ENCODE measurements at places on chromosomes 16 and 17.
A peak's percentile ranks its signal among the peaks of the same experiment; 100 is the strongest.

DNA sequence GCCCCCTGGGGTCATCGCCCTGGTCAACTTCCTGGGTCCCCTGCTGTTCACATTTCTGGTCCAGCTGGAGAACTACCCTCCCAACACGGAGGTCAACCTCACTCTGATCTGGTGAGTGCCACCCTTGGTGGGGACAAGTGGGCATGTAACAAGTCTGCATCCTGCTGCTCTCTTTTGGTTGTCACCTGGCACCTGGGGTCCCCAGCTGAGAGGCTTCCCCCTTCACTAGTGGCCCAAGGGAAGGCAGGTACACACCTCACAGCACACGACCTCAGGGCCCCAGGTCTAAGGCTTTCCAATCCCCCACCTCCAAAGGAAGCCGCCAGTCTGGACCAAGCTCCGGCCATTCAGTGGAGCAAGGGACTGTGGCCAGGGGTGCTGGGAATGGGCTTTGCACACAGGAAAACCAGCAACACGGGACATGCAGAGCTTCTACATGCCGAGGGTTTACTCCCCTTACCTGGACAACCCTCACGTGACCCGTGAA is 4.4 kb downstream of the TMC8 start:
- H3K27me3 ChIP-seq, result peaks cover 10% of the 10 kb centered on the region
- no peaks in the 10 kb centered on the region for H3K36me3 ChIP-seq
- no peak overlapping the region for H3K27ac ChIP-seq
- no peak for DNase-seq
- H3K4me1 ChIP-seq, result no peaks in the 10 kb centered on the region

GRCh38 chr17:2058586-2059546 is 4.0 kb downstream of the HIC1 start:
- no peaks in the 10 kb centered on the region for H3K27me3 ChIP-seq
- peak overlapping the region; percentile 84 for H3K27ac ChIP-seq
- H3K4me1 ChIP-seq, result peaks cover 43% of the 10 kb centered on the region
- H3K4me3 ChIP-seq, result peak overlapping the region; percentile 5
- peak; percentile 67 for DNase-seq

GRCh38 chr16:55144651-55145050 is 179.4 kb upstream of the IRX6 start:
- no peak overlapping the region for H3K27ac ChIP-seq
- no peaks in the 10 kb centered on the region for H3K36me3 ChIP-seq
- H3K4me1 ChIP-seq, result no peaks in the 10 kb centered on the region
- H3K27me3 ChIP-seq, result no peaks in the 10 kb centered on the region

GRCh38 chr17:11029791-11030190 is 191.9 kb upstream of the PIRT start:
- no peak for DNase-seq
- H3K27ac ChIP-seq, result no peak overlapping the region
- no peak overlapping the region for H3K4me3 ChIP-seq
- no peaks in the 10 kb centered on the region for H3K36me3 ChIP-seq

- peaks cover 9% of the 10 kb centered on the region for H3K4me1 ChIP-seq
- no peak for DNase-seq
- no peak overlapping the region for H3K4me3 ChIP-seq
- no peaks in the 10 kb centered on the region for H3K36me3 ChIP-seq
- no peaks in the 10 kb centered on the region for H3K27me3 ChIP-seq
Observed at GRCh38 chr17:14353861-14354474, 53.1 kb downstream of the HS3ST3B1 start.

DNA sequence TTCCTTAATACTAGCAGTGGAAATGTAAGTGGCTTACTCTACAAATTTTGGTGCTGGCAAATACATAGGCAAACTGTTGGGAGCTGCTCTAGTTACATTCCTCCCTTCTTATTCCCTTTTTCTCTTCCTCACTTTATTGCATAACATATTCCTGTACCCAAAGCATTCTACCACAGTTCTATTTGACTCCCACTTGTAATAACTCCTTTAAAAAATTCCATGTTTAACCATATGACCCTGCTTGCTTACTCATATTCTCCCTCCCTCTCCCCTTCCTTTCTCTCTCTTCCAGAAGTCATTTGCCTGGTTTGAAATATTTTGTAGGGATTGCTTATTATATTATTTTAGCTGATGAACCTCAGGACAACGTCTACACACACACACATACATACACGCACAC is 22.7 kb downstream of the NQO1 start:
- no peak overlapping the region for H3K27ac ChIP-seq
- H3K4me3 ChIP-seq, result no peak overlapping the region
- no peaks in the 10 kb centered on the region for H3K27me3 ChIP-seq

DNA sequence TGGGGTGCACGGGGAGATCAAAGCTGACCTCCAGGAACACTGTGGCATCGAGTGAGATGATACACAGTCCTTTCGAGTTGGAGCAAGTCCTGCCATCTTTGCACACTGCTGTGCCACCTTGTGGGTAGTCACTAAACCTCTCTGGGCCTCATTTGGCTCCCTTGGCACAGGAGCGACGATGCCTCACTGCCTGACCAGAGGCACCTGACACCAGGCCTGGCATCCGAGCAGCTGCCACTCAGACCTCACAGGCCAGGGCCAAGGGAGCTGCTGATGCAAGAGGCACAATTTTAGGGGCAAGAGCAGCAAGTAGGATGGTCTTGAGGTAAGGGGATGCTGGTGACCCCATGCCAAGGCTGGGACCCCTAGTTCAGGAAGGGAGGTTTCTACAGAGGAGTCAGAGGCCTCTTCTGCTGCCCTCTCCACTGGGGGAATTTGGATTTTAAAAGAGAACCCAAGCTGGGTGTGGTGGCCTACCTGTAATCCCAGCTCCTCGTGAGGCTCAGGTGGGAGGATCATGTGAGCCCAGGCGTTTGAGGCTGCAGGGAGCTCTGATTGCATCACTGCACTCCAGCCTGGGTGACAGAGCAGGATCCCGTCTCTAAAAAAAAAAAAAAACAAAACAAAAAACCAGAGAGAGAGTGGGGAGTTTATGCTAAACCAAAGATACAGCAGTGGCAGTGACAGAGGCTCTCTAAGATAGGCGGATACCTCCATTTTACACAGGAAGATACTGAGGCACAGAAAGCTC is 6.7 kb upstream of the ADGRG1 start:
- H3K36me3 ChIP-seq, result no peaks in the 10 kb centered on the region
- H3K27ac ChIP-seq, result no peak overlapping the region
- H3K27me3 ChIP-seq, result no peaks in the 10 kb centered on the region

GRCh38 chr16:17282247-17282646 is 188.5 kb downstream of the XYLT1 start:
- no peaks in the 10 kb centered on the region for H3K4me1 ChIP-seq
- H3K27ac ChIP-seq, result no peak overlapping the region
- no peaks in the 10 kb centered on the region for H3K27me3 ChIP-seq
- no peak overlapping the region for H3K4me3 ChIP-seq
- no peaks in the 10 kb centered on the region for H3K36me3 ChIP-seq
- DNase-seq, result no peak

- no peak overlapping the region for H3K4me3 ChIP-seq
- H3K36me3 ChIP-seq, result no peaks in the 10 kb centered on the region
- H3K4me1 ChIP-seq, result no peaks in the 10 kb centered on the region
- H3K27ac ChIP-seq, result no peak overlapping the region
- no peaks in the 10 kb centered on the region for H3K27me3 ChIP-seq
- no peak for DNase-seq
Observed at GRCh38 chr17:56231693-56232092, 78.4 kb downstream of the ANKFN1 start.

GRCh38 chr16:68453816-68454215 is 5.5 kb upstream of the SMPD3 start:
- no peak overlapping the region for H3K4me3 ChIP-seq
- DNase-seq, result no peak
- H3K4me1 ChIP-seq, result no peaks in the 10 kb centered on the region
- H3K27me3 ChIP-seq, result peaks cover 3% of the 10 kb centered on the region
- no peaks in the 10 kb centered on the region for H3K36me3 ChIP-seq

GRCh38 chr16:86772671-86773353 is 194.5 kb downstream of the FOXL1 start:
- H3K4me1 ChIP-seq, result peaks cover 3% of the 10 kb centered on the region
- H3K4me3 ChIP-seq, result no peak overlapping the region
- no peak overlapping the region for H3K27ac ChIP-seq
- no peak for DNase-seq
- H3K27me3 ChIP-seq, result peaks cover 9% of the 10 kb centered on the region

GRCh38 chr16:50957056-50957455 is 194.0 kb downstream of the SALL1 start:
- no peak overlapping the region for H3K4me3 ChIP-seq
- no peaks in the 10 kb centered on the region for H3K36me3 ChIP-seq

GRCh38 chr16:68599586-68599985 is 45.5 kb upstream of the CDH3 start:
- no peaks in the 10 kb centered on the region for H3K27me3 ChIP-seq
- no peak overlapping the region for H3K4me3 ChIP-seq
- no peaks in the 10 kb centered on the region for H3K36me3 ChIP-seq
- H3K4me1 ChIP-seq, result no peaks in the 10 kb centered on the region
- DNase-seq, result no peak

GRCh38 chr16:885391-885790 is 84.9 kb upstream of the GNG13 start:
- H3K27ac ChIP-seq, result no peak overlapping the region
- no peaks in the 10 kb centered on the region for H3K27me3 ChIP-seq
- H3K4me1 ChIP-seq, result no peaks in the 10 kb centered on the region
- H3K36me3 ChIP-seq, result no peaks in the 10 kb centered on the region
- no peak overlapping the region for H3K4me3 ChIP-seq
- DNase-seq, result no peak

GRCh38 chr16:3066440-3066748 is 954 bp downstream of the IL32 start:
- peak overlapping the region; percentile 53 for H3K4me3 ChIP-seq
- H3K27ac ChIP-seq, result no peak overlapping the region
- H3K27me3 ChIP-seq, result no peaks in the 10 kb centered on the region
- H3K4me1 ChIP-seq, result peaks cover 3% of the 10 kb centered on the region
- H3K36me3 ChIP-seq, result no peaks in the 10 kb centered on the region
- no peak for DNase-seq

DNA sequence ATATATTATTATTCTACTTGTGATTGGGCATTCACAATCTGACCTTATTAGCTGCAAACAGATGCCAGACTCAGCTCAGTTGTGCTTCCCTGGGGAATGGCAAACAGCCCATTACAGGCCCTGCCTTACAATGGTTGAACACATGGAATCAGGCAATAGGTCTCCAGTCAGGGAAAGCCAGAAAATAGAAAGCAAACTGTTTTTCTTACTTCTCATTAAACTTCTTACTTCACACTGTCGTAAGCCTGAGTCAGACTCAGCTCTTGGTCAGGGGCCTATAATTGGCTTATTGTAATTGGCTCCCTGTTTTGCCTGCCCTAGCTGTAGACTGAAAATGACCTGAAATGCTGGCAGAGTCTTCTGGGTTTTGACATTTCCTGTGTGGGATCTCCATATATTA is 77.0 kb upstream of the CA10 start:
- no peak for DNase-seq
- H3K27ac ChIP-seq, result no peak overlapping the region
- H3K4me3 ChIP-seq, result no peak overlapping the region
- no peaks in the 10 kb centered on the region for H3K4me1 ChIP-seq

DNA sequence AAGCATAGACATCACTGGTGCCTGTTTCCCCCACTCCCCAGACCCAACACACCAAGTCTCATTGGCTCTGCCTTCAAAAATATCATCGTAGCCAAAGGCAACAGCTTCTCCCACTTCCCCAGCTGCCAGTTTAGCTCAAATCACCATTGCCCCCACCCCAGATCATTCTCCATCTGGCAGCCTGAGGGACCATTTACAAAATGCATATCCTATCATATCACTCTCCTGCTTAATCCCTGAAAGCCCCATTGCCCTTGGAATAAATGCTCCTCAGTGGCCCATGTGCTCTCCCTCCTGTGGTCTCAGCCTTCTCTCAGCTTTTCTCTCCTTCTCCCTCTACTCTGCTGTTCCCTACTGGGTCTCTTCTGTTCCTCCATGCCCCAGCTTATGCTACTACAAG is 68.3 kb downstream of the CACNG3 start:
- H3K27ac ChIP-seq, result no peak overlapping the region
- H3K4me1 ChIP-seq, result no peaks in the 10 kb centered on the region
- H3K36me3 ChIP-seq, result no peaks in the 10 kb centered on the region

- no peaks in the 10 kb centered on the region for H3K4me1 ChIP-seq
- H3K36me3 ChIP-seq, result no peaks in the 10 kb centered on the region
- H3K27me3 ChIP-seq, result no peaks in the 10 kb centered on the region
- H3K27ac ChIP-seq, result no peak overlapping the region
- no peak for DNase-seq
Observed at GRCh38 chr16:53611179-53611696, 92.4 kb downstream of the RPGRIP1L start.

DNA sequence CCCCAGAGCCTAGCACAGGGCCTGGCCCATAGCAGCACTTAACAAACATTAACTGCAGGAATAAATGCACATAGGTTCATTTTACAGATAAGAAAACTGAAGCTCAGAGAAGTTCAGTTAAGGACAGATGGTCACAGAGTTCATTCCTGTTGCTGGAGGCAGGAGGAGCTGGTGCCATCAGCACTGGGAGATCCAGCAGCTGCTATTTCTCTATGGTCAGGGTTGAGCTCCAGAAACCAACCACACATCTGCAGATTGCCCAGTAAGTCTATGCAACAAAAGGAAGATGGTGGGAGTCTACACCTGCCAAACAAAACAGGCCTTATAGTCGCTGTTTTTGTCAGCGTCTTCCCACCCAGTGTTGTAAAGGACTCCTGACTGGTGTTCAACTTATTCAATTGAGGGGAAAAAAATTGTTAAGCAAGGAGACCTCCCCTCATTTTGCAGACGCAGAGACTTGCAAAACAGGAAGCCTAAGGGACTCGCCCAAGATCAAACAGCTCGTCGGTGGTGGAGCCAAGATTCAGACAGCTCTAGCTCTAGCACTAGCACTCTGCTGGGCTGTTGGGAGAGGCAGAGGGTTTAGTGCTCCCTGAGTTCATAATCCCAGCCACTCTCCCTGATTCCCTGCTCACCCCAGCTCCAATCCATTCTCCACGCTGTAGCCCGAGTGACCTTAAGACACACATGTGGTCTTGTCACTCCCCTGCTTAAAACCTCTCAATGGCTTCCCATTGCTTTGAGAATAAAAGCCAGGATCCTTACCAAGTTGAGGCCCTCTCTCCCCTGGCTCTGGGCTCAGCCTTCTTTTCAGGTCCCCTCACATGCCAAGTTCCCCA is 9.0 kb downstream of the NOG start:
- no peak for DNase-seq
- H3K27me3 ChIP-seq, result no peaks in the 10 kb centered on the region
- no peaks in the 10 kb centered on the region for H3K4me1 ChIP-seq
- no peak overlapping the region for H3K4me3 ChIP-seq
- H3K27ac ChIP-seq, result no peak overlapping the region
